ENCODE measurements at places on chromosomes 2 and 18.

DNA sequence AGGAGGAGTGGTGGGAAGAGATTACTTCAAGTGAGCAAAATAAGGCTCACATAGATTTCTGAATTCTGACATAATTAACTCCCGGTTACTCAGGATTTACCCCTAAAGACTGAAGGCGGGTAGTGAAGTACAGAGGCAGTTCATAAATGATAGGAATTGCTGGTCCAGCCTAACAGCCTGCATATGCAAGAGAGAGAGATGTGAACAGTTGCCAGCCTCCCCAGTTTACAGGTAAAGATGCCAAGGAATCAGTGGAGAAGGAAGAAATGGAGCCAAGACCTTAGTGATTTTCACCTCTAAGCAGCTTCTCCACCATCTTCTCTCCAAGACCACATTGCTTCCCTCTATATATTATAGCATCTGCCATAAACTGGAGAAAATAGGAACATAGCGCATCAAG lies 91.8 kb upstream of the THUMPD2 start:
- no peak for DNase-seq

- DNase-seq = no peak
Observed at GRCh38 chr2:135475128-135475527, 55.9 kb downstream of the ZRANB3 start.

DNA sequence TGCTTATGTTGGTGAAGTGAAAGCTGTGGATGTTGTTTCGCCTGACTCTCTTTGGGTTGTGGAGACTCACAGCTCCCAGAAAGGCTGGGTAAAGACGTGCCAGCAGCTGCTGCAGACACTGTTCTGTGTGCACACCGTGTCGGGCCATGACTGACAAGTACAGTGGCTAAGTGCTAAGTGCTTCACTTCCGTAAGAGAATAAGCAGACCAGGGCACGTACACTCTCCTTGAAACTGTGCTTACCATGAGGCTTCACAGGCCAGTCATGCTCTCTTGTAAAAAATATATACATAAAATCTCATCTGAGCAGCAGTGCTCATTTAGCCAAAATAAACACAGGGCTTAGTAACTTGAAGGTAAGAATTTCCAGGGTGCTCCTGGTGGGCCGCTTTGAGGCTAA lies 86.0 kb downstream of the NRP2 start:
- no peak for DNase-seq

- no peak for DNase-seq
Observed at GRCh38 chr2:159792599-159792998, 5.4 kb downstream of the CD302 start.

- DNase-seq = no peak
Observed at GRCh38 chr2:20589975-20590703, 60.8 kb downstream of the HS1BP3 start.

GRCh38 chr18:23722646-23723045 lies 33.4 kb downstream of the LAMA3 start:
- no peak for DNase-seq
